ENCODE measurements at places on chromosomes 6 and 20.

- no peak for DNase-seq
Measured at GRCh38 chr6:56840467-56841380, 114.2 kb upstream of the BEND6 start.

GRCh38 chr6:120869397-120869796, 464.9 kb downstream of the TBC1D32 start:
- no peak for DNase-seq

DNA sequence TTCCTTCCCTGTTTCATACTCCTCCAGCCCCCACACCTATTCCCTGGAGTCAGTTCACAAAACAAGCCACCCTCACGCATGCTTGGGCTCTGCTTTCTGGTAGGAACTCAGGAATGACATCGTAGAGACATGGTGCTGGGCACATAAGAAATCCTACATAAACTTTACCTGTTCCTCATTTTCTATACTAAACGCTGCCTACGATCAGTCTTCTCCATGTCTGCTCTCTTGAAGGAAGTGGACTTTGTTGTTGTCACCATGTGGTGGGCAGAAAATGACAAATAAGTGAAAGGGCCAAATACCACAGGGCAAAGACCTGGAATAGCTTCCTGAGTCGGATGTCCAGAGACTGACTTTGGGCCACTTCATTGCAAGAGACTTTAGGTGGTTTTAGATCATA, 10.1 kb downstream of the MYLK4 start:
- no peak for DNase-seq

GRCh38 chr20:32190616-32191415, 16.7 kb downstream of the PLAGL2 start:
- no peak for DNase-seq

GRCh38 chr6:21186479-21187055, 407.0 kb upstream of the SOX4 start:
- no peak for DNase-seq

DNA sequence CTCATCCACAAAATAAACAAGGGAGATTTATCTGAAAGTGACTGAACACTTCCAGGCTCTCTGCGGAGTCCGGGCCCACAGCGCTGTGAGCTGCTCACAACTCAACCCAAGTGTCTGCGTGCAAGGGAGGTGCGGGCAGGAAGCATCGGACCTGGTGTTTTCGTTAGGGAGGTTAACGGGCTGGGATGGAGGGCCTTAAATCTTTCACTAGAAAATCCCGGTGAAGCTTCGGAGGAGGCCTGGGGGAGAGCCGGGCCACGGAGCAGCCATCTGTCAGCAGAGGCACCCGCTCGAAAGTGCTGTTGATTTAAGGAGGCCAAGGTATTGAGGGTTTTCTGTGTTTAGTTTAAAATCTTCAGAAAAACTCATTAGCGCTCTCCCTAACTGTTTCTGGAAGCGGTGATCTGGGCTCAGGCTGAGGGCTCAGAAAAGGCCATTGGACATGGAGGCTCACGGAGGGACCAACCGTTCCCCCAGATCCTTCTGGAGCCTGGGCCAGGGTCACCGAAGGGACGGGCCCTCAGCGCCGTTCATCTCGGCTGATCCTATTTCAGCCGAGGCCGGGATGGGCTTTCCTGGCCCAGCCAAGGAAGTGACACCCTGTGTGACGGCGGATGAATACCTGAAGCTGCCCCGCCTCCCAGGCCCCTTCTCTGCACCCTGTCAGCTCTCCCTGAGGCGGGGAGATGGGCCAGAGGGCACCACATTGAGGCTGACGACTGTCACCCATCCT, 20.7 kb downstream of the GATA5 start:
- DNase-seq, result no peak

GRCh38 chr20:21241406-21241805, 61.7 kb upstream of the XRN2 start:
- DNase-seq, result no peak

DNA sequence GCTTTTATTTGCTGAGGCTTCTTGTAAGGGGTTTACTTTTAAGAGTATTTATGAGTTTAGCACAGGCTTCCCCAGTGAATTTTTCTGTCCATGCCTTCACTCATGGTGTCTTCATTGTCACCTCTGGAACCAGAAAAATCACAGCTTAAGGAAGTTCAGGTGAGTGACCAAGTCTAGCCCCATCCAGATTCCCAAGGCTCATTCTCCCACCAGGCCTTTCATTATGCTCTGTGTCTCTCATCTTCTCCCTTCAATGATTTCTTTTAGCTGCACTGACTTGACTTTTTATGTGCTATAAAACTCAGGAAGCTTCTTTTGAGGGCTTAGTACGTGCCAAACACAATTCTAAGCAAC, 64.9 kb upstream of the NEDD9 start:
- no peak for DNase-seq

- no peak for DNase-seq
Measured at GRCh38 chr20:32470025-32470861, 112.1 kb downstream of the ASXL1 start.

DNA sequence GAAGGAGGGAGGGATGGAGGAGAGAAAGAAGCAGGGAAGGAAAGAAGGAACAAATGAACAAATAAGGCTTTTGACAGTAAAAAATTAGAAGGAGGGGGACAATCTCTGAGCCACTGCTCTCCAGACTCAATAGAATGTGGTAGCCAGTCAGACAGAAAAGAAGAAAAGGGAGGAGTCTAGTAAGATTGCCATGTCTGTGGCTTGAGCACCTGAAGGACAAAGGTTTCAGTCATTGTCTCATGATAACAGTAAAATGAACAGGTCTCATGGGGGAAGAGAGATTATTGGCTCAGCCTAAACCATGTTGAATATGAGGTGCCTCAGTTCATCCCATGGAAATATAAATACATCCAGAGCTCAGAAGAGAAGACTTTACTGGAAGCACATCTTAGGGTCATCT, 14.0 kb upstream of the LOC128125822 start:
- no peak for DNase-seq

DNA sequence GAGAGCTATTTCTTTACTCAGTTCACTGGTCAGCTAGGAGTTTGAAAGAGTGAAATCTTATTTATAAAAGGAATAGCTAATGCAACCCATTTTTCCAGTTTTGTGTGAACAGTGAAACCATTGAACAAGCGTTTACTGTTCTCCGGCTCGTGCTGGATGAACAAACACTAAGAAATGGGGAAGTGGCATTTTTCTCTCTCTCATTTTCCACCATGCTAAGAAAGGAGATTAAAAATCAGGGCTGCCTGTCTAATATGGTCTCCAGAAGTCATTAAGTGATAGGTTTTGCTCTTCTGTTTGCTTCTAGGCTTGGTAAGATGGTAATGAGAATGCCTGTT, 774 bp upstream of the SFT2D1 start:
- DNase-seq, result no peak

GRCh38 chr6:151958332-151958731, 150.8 kb downstream of the ESR1 start:
- DNase-seq, result no peak

GRCh38 chr6:152636021-152636608, 1.0 kb downstream of the SYNE1 start:
- no peak for DNase-seq

GRCh38 chr6:64213697-64214096, 578.1 kb downstream of the PHF3 start:
- DNase-seq, result no peak

GRCh38 chr6:16397623-16398022, 159.2 kb downstream of the GMPR start:
- DNase-seq, result no peak

- DNase-seq, result no peak
Measured at GRCh38 chr20:40646361-40646760, 42.7 kb downstream of the MAFB start.

- DNase-seq, result peak; percentile 95
Measured at GRCh38 chr6:159106627-159107241, 61.9 kb upstream of the TAGAP start.

GRCh38 chr6:28634761-28635546, 109.3 kb downstream of the GPX5 start:
- DNase-seq, result no peak

- no peak for DNase-seq
Measured at GRCh38 chr6:70813885-70814284, 143.0 kb downstream of the B3GAT2 start.

- DNase-seq, result no peak
Measured at GRCh38 chr6:76702187-76702586, 629.7 kb upstream of the IMPG1 start.

DNA sequence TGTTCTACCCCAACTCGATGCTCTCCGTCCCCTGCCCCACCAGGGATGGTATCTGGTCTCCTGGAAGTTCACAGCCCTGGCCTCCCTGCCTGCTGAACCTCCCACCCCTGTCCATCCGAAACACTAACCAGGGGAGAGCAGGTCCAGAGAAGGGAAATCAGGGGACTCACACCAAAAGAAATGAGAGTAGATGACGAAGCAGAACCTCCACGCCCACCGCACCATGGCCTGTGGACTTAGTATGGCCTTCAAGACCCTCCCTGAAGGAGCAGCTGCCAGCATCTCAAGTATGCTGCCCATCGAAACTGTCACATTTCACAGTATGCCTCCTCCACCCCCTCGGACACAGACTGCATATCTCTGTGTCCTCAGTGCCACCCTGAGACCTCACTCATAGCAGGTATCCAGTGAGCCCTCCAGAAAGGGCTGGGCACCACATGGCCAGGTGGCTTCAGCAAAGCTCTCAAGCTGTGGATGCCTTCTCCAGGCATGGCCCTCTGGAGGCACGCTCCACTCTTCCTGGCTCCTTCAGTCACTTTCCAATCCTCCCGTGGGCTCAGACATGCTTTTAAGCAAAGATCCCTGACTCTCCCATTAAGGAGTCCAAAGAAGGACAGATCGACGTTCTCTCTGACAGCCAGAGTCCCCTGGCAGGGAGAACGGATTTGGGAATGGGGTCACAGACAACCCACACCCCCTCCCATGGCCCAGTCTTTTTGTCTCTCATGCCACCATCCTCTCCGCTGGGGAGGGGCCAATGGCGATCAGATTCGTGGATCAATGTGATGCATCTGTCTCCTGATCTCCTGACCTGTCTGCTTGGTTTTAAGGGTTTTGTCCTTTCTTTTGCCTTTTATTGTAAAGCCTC, 158.4 kb downstream of the ANKRD60 start:
- no peak for DNase-seq

DNA sequence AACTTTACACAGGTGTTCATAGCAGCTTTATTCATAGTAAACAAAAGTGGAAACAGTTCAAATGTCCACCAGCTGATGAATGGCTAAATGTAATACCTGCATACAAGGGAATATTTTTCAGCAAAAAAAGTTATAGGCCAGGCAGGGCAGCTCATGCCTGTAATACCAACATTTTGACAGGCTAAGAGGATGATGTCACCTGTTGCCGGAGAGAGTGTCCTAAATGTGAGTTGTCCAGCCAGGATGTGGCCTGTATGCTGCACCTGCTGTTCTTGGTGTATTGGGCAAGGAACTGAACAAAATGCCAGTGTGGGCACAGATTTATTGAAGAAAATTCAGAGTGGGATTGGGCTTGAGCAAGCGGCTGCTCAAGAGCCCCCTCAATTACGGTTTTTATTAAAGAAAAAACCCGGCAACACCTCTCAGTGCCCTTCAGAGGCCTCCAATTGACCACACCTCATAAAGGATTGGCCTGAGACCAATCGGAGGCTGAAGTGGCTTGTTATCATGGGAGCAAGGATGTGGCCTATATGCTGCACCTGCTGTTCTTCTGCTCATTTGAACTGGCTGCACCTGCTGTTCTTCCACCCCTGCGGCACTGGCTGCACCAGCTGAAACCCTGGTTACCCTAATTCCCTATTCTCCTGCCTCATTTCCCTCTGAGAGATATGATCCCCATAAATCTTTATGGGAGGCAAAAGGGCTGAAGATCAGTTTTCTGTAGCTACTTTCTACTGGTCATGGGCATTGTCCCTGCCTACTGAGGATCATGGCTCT, 164.3 kb upstream of the PROKR2 start:
- DNase-seq, result no peak

DNA sequence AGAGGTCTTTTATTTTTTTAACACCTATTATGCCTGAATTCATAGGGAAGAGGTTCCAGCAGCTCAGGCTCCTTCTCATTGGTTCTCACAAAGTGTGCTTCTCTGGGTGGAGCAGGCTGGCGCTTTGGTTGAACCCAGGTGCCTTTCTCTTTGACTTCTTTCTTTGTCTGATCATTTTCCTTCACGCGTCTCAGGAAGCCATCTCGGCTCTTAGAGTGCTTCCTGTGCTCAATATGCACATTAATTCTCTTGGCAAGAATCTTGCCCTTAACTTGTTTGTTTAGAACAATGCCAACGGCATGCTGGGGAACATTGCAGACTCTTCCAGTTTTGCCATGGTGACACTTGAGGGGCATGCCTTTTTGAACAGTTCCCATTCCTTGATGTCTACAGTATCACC, 44.2 kb upstream of the RNF24 start:
- no peak for DNase-seq

GRCh38 chr6:148398244-148398643, 55.6 kb downstream of the SASH1 start:
- no peak for DNase-seq

GRCh38 chr6:105077596-105078385, 102.0 kb downstream of the POPDC3 start:
- no peak for DNase-seq

DNA sequence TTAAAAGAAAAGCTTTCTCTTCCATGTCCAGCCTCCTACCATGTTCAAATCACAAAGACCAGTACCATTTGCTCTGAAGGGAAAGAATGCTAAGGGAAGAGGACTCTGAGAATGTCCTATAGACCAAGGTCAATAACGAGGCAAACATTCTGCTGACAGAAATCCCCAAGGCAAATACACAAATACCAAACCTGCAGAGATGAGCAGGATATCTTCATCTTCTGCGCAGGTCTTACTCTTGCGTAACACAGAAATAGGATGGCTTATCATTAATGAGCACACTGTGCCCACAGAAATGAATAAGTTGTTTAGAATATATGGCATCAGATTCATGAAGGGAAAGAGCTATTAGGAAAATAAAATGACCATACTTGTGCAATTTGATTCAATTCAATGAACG, 137.3 kb downstream of the BTBD9 start:
- no peak for DNase-seq

DNA sequence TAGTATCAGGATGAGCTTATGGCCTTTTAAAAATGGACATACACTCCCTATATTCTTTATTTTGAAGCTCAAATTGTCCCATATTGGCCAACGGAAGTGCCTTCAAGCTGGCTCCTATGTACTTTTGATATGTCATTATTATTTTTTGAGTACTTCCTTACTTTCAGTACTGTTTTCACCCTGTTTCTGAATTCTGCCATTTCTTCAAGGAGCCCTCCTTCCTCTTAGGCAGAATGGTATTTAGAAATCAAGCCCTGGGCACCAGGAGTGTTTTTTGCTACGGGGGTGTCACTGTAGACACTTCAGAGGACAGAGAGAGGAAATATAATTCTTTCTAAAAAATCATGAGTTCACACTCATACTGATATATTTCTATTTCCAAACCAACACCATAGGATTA, 5.5 kb upstream of the MYLK4 start:
- DNase-seq, result no peak

DNA sequence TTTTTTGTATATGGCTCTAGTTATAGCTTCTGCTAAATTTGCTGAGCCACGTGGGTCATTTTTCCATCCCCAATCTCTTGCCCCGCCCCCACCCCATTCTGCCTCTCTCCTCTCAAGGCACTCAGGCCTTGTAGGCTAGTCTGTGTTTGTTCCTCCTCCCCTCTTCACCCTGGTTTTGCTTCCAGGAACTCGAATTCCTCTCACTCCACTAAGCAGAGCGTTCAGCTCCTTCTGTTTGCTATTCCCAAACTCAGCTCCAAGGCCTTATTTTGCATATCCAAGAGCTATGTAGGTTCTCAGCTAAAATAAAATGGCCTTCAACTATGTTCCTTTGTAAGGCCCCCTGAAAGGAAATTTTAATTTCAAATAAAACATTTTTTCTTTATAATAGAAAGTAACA, 1293.7 kb downstream of the EPHA7 start:
- DNase-seq, result no peak

Data from activated T-cell treated with anti-CD3 and anti-CD28 coated beads for 4 hours (primary cell).